Activated CD4-positive, CD25-positive, alpha-beta regulatory T cell (primary cell): ENCODE measurements at places on chromosomes 4 and X.

DNA sequence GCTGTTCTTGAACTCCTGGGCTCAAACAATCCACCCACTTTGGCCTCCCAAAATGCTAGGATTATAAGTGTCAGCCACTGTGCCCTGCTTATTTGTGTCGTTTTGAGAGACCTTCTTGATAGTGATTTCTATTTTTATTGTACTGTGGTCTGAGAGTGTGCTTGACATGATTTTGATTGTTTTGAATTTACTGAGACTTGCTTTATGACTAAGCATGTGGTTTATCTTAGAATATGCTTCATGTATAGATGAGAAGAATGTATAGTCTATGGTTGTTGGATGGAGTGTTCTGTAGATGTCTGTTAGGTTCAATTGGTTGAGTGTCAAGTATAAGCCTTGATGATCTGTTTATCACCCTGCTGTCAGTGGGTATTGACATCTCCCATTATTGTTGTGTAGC lies 789.3 kb downstream of the IL1RAPL1 start:
- DNase-seq: no peak

DNA sequence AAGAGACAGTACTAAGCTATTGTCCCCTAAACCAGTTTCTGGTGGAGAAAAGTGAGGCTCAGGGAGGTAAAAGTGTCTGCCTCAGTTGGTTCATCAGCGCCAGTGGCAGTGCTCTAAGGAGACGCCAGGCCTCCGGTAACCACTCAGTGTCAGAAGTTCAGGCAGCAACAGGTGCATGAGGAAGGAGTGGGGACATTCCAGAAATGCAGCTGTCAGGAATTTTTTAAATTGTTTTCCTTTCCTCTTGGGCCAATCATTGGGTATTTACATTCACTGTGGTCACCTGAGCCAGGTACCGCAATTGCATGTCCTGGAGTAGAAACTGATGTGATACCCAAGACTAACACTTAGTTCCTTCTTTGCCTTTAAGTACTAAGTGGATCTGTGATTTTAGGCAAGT lies 40.2 kb upstream of the HS3ST1 start:
- DNase-seq: no peak

DNA sequence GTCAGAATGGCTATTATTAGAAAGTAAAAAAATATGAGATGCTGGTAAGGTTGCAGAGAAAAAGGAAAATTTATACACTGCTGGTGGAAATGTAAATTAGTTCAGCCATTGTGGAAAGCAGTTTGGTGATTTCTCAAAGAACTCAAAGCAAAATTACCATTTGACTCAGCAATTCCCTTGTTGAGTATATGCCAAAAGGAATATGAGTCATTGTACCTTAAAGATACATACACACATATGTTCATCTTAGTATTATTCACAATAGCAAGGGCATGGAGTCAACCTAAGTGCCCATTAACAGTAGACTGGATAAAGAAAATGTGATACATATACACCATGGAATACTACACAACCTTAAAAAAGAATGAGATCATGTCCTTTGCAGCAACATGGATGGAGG lies 148.2 kb downstream of the COMMD8 start:
- DNase-seq: no peak

DNA sequence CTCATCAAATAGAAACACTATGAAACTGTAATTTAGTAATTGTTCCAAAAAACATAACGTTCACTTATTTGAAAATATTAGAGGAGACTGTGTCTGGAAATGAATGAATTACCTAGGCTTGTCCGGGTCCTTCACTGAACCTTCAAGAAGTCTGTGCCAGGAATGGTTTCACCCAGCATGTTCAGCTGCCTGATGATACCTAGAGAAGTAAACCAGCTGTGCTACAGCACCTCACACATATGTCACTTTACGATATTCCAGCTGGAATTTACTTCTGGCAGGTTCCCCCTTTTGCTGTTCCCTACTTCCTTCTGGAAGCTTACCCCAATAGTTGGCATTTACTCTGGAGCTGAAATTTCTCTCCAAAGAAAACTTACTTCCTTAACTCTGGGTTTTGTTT lies 906.5 kb downstream of the FAT4 start:
- no peak for DNase-seq

DNA sequence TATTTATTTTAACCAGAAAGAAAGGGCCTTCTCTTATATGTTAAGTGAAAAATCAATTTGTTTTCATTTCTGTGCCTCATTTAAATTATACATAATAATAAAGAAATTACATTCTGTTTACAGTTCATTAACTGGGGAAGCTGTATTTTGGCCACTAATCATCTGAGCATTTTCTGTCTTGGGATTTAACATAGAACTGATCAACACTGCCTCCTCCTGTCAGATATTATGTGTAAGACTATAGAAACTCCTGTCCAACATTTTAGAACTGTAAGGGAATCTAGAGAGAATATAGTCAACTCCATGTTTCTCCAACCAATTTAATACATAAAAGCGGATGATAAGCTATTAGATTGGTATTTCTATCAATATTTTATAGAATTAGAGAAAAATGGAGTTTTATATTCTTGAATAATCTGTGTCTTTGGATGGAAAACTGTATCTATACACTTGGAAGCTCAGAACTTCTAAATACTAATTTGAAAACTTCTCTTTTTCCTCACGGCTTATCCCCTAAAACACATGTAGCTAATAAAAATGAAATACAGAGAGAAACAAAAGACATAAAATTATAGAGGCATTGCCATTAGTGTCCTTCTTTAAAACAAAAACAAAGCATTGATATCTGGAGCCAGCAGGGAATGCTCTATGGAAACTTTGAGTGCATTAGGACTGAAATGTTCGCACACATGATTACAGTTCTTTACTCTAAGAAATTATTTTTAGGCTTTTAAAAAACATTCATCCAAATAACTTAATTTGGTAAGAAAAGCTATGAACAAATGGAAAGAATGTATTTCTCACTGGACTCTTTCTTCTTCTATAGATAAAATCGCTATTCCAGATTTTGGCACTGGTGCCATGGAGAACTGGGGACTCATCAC lies 33.1 kb downstream of the ENPEP start:
- no peak for DNase-seq

- no peak for DNase-seq
Observed at GRCh38 chr4:59612235-59612634, 1587.9 kb upstream of the ADGRL3 start.

DNA sequence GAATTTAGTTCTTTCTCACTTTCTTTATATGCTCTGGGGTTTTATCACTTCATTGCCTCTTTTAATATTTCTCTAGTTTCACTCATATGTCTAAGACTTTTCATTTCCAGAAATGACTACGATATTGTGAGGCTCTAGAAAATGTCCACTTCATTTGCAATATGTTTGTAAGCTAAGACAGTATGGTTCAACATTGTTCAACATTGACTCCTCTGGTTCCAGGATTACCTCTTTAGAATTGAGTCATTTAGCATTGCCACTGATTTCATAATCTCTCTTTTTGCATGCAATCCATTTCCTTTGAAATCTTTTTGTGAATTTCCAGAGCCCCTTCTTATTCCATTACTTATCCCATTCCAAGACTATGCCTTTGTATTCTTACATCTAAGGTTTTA lies 32.3 kb downstream of the BBS12 start:
- no peak for DNase-seq

DNA sequence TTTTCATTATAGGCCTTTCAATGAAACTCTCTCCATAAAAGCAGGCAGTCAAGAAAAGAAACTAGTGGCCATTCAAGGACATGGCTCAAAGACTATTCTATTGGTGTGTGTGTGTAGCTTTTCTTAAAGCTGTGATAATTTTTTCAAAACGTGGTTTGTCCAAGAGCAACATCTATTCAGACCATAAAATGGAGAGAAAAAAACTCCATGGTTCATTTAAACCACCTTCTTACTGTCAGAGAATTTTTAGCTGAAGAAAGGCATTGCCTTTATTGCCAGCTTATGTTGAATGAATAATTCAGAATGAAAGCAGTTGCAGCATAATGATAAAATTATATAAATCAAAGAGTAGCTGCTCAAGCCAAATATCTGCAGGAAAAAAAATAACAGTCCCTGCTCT lies 325.5 kb downstream of the PCDH18 start:
- no peak for DNase-seq

- DNase-seq: no peak
Observed at GRCh38 chr4:38046727-38047489, 86.7 kb downstream of the PTTG2 start.

- DNase-seq: no peak
Observed at GRCh38 chrX:18873189-18873791, 110.6 kb downstream of the PHKA2 start.

- no peak for DNase-seq
Observed at GRCh38 chr4:72505314-72505744, 63.7 kb downstream of the ADAMTS3 start.

- no peak for DNase-seq
Observed at GRCh38 chr4:1983846-1984405, 24.8 kb downstream of the NELFA start.

DNA sequence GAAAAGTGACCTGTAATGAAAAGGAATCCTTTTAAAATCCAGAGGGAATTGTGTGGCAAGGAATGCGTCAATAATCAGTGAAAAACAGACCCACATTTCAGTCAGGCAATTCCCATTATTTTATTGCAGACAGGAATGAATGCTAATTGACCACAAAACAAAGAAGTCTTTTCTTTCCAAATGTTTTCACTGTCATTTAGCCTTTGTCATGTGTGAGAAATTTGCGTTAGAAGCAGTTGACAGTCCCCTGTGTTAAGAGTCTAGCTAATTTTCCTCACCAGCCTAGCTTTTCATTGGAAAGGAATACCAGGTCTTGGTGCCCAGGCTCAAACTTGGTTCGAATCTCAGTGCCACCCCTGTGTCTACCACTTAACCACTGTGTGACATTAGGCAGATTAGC lies 83.4 kb downstream of the KIT start:
- no peak for DNase-seq

GRCh38 chrX:25754399-25754798 lies 383.7 kb upstream of the MAGEB18 start:
- DNase-seq: no peak

GRCh38 chrX:9326369-9326768 lies 138.5 kb upstream of the TBL1X start:
- DNase-seq: no peak

DNA sequence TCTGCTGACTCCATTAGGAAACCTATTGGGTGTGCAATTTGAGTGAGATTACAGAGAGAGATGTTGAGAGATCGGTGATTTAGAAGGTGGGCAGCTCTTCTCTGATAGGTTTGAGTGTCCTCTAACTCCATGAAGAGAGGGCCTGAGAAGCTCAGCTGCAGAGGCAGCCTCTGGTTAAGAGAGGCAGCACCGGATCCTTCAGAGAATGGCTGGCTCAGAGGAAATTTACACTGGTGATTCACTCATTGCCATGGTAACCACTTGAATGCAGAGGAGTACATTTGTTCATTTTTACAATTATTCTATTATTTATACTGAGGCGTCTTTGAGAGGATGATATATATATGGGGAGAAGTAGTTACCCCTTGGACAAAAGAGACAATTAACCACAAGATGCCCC lies 171.7 kb downstream of the PDGFRA start:
- DNase-seq: no peak

- no peak for DNase-seq
Observed at GRCh38 chr4:80062527-80062926, 10.5 kb downstream of the ANTXR2 start.

DNA sequence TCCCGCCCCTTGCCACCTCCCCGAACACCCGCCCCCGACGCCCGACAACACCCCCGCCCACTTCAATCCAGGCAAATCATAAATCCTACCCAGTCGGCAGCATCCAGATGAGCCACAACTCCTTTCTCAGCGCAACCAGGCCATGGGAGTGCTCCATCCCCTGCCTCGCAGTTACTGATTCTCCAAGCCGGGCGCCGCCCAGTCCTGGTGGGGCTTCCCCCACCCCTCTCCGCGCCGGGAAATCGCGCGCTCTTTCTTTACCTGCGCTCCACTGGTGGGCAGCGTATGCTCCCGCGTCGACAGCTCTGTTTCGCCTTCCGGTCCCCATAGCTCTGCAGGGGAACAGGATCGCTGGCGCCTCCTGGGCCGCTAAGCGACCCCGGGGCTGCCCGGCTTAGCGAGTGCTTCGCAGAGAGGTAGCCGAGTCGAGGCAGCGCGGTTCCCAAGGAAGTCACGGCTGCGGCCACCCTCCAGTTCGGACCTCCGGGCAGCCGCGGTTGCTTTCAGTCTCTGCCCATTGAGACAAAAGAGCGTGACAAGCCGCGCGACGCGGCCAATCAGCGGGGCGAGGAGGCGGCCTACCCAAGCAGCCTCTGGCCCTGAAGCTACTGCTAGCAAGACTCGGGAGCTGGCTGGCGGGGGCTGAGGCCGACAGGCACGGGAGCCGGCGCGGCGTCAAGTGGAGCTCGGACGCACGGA lies 43.7 kb upstream of the TMSB15B start:
- peak; percentile 25 for DNase-seq

DNA sequence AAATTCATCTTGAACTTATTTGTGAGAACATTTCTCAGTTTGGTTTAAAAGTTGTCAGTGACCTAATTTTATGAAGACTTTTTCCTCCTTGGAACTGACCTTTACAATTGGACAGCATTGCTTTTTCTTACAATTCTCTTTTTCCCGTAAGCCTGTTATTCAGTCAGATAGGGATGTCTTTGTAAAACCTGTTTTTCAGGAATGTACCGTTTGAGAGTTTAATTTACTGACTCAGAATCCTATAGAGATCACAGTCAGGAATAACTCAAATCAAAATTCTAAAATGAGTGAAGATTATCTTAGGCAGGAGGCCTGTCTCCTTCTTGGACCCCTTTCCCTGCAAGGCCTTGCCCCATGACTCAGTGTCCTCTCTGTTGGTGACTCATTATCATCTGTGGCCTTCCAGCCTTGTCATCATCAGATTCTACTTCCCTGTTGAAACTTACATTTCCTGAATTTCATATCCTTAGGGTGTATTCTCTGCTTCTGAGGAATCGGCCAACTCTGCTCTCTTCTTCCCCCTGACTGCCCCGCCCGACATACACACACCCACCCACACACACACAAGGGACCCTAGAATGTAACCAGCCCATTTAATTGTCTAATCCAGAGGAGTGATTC lies 99.8 kb downstream of the ARHGAP10 start:
- DNase-seq: no peak

GRCh38 chr4:8796096-8796495 lies 75.5 kb downstream of the HMX1 start:
- no peak for DNase-seq

DNA sequence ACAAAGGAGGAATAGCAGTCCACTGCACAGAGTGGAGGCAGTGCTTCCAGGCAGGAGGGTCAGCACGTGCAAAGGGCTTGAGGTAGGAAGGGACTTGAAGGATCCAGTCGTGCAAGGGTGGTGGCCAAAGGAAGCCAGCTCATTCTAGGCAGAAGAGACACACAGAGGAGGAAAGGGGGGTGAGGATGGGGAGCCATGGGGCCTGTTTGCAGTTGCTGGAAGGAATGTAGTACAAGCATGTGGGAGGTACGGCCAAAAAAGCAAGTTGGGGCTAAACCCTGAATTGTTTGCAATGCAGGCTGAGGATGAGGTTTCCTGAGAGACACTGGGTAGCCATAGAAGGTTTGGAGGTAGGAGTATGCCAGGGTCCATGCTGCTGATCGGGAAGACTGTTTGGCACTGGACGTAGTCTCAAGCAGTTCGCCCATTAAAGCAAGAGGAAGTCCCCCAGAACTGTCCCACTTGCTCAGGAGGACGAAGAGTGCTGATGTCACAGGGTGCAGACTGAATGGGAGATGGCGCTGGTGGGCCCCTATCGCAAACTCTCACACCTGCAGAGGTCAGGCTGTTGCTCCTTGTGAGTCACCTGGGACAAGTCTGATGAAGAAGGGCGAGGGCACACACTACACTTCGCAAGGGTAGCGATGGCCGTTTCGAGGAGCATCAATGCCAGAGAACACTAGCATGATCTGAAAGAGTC lies 9.1 kb upstream of the MAN2B2 start:
- DNase-seq: no peak
